ENCODE measurements at places on chromosomes 11 and 22.

DNA sequence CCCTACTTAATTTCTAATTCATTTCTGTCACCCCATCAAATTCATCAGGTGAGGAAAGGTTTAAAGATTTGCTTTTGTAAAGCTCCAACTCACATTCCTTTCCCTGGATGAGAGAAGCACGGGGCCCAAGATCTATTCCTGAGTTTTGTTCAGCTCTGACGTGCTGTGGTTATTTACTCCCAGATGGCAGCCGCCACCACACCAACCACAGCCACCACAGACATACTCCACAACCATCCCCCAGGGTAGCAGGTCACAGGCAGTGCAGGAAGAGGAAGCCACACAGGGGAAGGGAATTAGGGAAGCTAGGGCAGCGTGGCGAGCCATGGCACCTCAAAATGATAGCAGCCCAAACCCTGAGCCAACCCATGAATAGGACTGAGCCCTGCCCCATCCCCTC lies 63.5 kb upstream of the CSNK2A3 start:
- DNase-seq = no peak

- peak; percentile 71 for DNase-seq
These were observed 61.5 kb upstream of the SLC25A18 start for GRCh38 chr22:17501679-17502285.

- no peak for DNase-seq
These were observed 41.0 kb upstream of the EIF3D start for GRCh38 chr22:36569999-36570398.

DNA sequence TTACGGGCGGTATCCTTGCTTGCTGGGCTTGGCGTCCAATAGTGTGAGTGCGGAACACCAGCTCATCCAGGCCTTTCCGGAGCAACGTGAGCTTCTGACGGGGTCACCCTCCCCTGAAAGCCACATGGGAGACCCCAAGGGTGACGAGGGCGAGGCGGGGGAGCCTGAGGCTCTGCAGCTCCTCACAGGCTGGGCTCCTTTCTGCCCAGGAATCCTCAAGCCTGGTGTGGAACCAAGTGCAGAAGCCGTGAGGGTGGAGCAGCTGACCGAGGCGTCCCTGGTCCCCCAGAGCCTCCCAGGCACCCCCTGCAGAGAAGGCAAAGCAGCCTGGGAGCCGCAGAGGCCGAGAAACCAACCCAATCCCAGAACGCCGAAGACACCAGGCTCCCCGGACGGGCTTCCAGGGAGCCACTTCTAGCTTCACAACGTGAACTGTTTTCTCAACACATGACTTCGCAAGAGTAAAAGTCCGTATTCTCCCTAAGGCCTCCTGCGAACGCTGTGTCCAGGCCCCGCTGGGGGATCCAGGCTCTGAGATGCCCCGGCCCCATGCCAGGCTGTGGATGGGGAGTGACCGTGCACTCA lies 530.3 kb downstream of the BRD1 start:
- no peak for DNase-seq

DNA sequence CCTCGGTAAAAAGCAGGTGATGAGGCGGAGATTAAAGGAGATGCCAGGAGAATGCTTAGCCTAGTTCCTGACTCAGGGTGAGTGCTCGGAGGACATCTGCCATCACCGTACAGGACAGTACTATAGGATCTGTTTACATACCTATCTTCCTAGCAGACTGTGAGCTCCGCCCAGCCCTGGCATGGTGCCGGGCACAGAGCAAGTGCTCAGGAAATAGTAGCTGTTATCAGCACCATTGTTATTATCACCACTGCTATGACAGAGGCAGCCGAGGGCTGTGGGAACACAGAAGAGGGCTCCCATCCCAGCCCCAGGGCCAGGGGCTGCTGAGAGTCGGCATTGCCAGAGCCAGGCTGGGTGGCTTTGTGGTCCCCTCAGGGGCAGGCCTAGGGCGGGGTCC lies 642 bp upstream of the SEPTIN3 start:
- DNase-seq = peak; percentile 56

DNA sequence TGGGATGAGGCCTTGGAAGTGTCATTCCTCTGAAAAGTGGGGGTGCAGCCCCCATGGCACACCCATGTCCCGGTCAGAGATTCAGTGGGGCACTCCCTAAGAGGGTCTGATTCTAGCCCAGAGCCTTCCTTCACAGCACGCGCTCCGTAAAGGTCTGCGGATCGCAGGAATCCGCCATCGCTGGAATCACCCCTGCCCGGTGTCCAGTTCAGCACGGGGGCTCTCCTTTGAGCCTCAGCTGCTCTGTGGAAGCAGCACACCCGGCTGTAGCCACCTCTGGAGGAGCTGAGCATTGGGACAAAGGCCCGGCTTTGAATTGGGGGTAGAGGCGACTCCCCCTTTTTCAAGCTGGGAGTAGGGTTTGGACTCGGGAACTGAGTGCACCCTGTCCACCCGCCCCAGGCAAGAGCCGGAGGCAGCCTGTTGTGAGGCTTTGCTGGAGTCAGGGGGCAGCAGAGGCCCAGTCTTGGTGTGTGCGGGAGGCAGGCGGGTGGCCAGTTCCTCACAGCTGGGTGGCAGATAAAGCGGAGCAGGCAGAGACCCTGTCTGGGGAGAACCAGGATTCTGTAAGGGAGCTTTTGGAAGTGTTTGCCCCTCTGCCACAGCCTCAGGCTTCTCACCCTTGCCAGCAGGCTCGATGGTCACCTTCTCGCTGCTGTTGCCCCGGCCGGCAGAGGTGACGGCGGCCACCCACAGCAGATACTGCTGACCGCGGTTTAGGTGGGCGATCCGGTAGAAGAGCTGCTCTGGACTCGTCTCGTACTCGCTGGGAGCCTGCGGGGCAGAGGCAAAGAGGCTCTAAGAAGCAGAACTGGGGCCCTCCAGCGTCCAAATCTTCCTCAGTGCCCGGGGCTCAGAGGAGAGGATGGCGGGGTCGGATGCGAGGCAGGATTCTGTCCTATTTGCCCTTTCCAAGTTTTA lies 115.9 kb downstream of the CEP164 start:
- DNase-seq = peak; percentile 62

DNA sequence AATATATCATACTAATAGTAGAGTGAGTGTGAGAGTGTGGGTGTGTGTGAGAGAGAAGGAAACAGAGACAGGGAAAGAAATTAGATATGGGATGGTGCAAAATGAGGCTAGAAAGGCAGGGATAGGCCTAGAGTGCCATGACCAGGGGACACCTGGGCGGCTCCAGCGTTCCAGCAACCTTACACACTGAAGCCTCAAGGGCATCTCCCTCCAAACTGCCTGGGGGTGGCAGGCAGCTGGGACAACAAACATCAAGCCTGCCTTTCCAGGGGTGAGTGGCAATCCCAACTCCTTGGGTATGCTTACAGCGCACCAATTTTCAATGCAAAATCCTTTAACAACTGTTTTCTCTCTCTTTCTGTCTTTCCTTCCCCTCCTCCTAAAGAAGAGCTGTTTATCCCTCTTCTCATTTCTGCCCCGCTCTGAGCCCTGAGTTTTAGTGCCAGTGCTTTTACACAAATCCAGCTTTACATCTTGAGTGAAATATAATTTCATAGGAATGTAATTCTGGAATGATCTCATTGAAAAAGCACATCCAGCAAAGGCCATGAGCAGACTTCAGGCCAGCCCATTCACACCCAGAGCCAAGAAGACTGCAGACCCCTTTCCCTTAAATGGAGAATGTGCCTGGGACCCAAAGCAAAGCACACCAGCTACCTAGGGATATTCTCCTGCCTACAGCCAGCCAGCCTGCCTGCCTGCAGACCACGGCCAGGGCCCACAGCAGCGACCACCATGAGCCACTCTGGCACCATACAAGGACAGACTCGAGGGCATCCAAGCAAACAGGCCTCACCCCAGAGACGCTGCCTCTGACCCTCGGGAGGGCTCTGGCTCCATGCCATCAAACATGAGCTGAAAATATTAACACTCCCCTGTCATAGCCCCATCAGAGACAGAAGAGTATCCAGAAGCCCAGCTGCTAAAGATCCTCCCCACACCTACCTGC lies 90.3 kb downstream of the RPL27A start:
- DNase-seq = no peak

DNA sequence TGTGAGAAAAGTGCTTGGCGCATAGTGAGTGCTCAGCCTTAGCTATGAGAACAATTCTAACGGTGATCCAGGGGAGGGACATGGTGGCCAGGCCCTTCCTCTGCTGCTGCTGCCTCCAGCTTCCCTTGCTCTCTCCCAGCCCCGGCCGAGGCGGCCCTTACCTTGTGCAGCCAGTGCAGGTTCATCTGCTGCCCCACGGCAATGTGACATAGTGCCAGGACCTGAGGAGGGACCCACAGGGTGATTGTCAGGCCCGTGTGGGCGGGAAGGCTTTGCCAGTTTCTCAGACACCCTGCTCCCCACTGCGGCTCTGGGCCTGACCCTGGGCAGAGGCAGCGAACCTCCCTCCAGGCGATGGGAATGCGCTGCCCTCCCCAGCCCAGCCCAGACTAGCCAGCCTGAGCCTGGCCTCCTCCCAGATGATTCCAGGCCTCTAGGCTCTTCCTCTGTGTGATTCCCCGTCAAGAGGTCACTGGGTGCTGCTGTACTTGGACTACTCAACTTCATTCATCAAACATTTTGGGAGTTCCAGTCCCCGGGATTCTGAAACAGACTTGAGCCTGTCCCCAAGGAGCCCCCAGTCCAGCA lies 23.7 kb upstream of the KLHL35 start:
- DNase-seq = no peak

- DNase-seq = no peak
These were observed 73.4 kb downstream of the NCAPD3 start for GRCh38 chr11:134150195-134150903.

DNA sequence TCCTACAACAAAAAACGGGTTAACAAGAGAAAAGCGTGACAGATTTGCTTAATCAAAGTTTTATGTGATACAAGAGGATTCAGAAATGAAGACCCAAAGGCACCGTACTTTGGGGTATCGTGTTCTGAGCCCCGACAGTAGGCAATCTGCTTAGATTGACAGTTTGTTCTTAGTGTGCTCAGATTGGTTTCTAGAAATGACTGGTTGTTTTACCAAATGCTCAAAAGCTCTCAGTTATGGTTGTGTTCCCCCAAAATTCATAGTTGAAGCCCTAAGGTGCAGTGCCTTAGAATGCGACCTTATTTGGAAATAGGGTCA lies 102.7 kb downstream of the RASSF10 start:
- DNase-seq = no peak

DNA sequence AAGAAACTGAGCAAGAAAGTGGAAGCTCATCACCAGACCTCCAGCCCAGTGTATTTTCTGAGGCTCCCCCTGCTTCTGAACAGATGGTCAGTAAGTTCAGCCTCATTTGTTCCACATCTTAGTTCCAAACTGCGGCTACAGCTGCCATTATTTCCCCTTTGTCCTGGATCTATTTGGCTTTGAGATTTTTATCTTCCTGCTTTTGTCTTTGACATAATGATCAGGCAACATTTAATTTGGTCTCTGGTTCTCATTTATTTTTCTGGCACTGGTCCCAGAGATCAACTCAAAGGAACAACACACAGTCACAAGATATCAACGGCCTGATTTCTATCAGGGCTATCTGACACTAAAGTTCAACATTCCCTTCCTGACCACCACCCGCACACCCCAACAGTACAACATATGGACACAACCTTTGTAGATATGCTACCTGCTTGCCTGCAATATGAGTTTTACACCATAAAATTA lies 137.5 kb downstream of the FAM76B start:
- no peak for DNase-seq

DNA sequence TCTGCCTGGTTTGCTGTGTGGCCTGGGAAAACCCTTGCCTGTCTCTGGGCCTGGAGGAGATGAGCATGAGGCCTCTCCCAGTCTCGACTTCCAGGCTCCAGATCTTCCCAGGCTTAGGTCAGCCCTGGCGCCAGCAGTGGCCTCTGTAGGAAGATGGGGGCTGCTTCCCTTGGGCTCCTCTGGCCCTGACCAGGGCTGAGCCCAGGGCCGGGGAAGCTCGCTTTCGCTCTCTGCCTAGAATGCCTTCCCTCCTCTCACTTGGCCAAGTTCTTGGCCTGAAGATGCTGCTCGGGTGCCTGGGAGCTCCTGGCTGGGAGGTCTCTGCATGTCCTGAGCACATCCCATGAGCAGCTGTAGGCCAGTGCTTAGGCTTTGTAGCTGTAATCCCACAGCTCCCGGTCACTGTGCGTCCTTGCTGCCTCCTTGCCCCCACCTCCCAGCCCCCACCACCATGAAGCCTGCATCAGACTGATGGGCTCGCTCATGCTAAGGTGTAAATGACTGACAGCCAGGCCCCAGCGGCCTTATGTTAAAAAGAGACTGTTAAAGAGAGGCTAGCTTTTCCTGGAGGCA lies 25.5 kb downstream of the SHISAL1 start:
- no peak for DNase-seq

DNA sequence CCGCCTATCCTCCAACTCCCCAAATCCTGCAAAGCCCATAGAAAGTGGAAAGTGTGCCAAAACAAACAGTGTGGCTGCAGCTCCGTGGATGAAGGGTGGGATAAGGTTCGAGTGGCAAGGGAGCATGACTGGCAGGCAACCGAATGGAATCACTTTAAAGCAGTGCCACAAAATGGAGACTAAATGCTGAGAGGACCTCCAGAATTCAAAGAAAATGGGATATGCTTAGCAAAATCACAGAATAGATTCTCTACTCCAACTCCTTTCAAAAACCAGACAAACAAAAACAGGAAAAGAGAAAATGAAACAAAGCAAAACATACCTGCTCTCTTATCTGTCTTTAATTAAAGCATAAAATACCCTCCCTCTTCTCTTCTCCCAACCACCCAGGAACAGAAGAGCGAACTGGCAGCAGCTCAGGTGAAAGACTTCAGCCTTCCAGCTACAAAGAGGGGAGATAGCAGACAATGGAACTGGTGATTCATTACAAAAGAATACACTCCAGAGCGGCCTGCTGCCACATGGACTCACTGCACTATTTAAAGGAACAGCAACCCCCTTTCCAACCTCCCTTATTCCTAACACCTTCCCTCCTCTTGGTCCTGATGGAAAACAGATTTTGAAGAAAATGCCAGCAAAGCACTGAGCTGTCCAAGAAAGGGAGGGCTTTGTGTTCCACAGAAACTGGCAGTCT lies 118.5 kb downstream of the APOL5 start:
- DNase-seq = peak; percentile 65

- no peak for DNase-seq
These were observed 62.1 kb upstream of the ARFGAP3 start for GRCh38 chr22:42919199-42919598.

DNA sequence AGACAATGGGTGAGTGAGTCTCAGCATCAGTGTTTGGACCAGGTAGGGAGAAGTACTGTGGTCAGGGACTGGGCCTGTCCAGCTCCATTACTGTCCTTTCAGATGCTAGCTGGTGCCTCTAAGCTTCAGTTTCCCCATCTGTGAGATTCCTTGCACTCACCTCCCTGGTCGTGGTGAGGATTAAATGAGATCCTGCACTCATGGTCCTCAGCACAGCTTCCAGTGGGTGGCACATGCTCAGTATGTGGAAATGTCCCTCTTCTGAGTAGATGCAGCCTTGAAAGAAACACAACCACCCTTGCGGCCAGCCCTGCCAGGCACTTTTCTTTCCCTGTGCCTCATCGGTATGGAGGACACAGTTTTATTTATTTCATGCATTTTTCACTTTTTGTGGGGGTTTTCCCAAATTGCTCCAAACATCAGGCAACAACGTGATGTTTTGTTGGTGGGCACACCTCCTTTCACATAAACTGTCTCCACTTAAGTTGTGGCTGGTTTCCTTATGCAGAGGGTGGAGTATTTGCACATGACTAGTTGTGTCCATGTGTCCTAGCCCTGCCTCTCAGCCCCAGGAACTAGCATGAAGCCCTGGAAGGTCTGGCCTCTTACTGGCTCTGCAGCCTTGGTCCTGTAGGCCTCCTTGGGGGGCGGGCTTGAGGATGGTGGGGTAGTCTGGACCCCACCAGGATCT lies 1.1 kb downstream of the LZTR1 start:
- no peak for DNase-seq

Measured in NCI-H510A treated with DMSO at 0.1 percent for 48 hours (cell line).